Foreskin keratinocyte (primary cell): ENCODE measurements at places on chromosomes 1 and 21. TPM values are rescaled to one million over a fixed set of nuclear protein-coding genes. Genes with fewer than 3 reads are reported as not detected.

The GPR25 gene
- total RNA-seq, result not detected in 2 replicates

The SELENON gene
- 52.7 and 53.3 TPM in 2 replicates for total RNA-seq

The CD52 gene
- 0.25 TPM in 1 of 2 replicates, not detected in the other for total RNA-seq

The CRNN gene
- not detected in 2 replicates for total RNA-seq

The CTSK gene
- total RNA-seq, result 6.1 and 7.2 TPM in 2 replicates

The LGALS8 gene
- total RNA-seq, result 30.1 and 41.4 TPM in 2 replicates

The SPRR2G gene
- 2.7 and 3.1 TPM in 2 replicates for total RNA-seq

The PLA2G4A gene
- total RNA-seq, result 11.4 and 16.1 TPM in 2 replicates

The OVAAL gene
- not detected in 2 replicates for total RNA-seq

The IPO13 gene
- total RNA-seq, result 30.1 and 32.9 TPM in 2 replicates

The MATN1 gene
- 0.07 and 0.14 TPM in 2 replicates for total RNA-seq
